ELF-1 (cell line): ENCODE measurements at places on chromosomes 1 and 21.

DNA sequence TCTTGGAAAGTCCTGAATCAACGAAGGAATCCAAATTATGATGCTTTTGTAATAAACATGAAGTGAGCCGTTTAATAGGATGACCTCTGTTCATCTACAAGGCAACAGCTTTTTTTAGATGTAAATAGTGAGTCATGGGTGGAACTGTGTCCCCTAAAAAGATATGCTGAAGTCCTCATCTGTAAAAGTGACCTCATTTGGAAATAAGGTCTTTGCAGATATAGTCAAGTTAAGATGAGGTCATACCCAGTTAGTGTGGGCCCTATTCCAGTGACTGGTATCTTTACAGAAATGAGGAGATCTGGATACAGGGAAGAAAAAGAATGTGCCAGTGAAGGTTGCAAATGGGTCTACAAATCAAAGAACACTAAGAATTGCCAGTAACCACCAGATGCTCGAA is 1287.3 kb upstream of the ADGRL4 start:
- DNase-seq = no peak

DNA sequence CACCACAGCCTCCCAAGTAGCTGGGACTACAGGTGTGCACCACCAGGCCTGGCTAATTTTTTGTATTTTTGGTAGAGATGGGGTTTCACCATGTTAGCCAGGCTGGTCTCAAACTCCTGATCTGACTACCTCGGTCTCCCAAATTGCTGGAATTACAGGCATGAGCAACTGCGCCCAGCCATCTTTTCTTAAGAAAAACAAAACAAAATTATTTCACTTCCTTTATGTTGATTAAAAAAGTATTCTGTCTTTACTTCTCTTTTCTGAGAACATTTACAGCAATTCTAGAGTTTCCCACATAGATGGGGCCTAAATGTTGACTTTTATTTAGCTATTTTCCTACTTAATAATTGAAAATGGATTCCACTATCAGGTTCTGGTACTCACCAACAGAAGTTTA is 17.3 kb upstream of the TMEM183A start:
- DNase-seq = no peak

DNA sequence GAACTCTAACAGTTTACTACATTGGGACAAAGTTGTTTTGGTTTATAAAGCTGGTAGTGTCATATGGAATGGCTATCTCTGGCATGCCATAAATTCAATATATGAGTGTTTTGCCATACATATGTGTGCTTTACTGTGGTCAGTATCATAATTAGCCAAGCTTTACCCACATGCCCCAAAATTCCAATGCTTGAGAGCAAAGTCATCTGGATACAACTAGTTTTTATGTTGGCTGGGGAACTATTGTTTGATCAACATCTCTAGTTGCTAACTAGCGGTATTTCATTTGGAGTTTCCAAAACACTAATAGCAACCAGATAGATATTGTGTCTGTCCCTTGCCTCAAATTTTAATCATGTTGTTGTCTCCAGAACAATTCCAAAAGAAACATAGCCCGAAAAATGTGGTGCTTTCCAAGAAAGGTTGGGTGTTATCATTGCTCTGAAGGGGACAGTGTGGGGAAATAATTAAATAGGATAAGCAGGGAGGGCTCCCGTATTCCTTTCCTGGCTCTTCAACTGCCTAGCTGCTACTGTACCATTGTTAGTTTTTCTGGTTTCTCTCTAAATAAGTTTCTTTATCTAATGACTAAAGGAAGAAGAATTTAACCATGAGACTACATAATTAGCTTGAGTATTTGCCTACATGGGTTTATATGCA is 136.1 kb downstream of the TGFB2 start:
- no peak for DNase-seq

DNA sequence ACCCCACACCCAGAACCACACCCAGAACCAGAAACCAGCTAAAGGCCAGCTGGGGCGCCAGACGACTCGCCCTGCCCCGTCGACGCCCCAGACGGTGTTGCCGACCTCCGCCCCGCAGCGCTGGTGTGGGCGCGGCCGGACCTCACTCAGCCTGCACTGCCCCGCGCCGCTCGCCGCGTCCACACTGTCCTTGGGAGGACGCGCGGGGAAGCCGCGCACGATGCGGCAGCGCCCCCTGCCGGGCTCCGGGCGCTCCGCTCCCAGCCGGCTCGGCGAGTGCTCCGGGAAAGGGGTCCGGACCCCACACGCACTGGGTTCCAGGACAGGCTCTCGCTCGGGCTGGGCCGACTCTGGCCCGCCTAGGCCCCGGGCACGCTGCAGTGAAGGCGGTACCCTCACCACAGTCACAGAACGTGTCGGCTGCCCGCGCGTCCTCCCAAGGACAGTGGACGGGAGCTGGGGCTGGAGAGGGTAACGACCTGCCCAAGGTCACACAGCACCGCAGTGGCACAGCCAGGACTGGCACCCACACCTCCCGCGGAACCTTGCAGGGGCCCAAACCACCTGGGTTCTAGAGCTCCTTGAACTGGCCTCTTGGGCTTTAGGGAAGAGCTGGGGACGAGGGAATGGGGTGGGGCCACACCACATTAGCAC is 90.2 kb downstream of the DMRTA2 start:
- peak; percentile 84 for DNase-seq

DNA sequence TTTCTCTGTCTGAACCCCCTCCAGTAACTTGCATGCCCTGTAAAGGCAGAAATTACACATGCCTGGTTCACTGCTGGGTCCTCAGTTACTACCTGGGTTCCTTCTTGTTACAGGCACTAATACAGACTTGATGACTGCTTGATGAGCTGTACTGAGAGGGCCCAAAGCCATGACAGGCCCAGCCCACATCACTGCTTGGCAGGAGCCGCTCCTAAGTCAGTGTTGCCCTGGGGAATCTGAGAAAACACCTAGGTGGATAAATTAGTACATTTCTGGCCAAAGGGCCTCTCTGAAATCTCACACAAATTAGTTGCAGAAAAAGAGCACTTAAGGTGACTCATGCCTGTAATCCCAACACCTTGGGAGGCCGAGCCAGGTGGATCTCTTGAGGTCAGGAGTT is 37.8 kb upstream of the IRF2BP2 start:
- no peak for DNase-seq

- no peak for DNase-seq
Observed at GRCh38 chr1:29676496-29676895, 440.2 kb downstream of the PTPRU start.

GRCh38 chr1:36400825-36401601 is 3.3 kb upstream of the LSM10 start:
- DNase-seq = no peak

DNA sequence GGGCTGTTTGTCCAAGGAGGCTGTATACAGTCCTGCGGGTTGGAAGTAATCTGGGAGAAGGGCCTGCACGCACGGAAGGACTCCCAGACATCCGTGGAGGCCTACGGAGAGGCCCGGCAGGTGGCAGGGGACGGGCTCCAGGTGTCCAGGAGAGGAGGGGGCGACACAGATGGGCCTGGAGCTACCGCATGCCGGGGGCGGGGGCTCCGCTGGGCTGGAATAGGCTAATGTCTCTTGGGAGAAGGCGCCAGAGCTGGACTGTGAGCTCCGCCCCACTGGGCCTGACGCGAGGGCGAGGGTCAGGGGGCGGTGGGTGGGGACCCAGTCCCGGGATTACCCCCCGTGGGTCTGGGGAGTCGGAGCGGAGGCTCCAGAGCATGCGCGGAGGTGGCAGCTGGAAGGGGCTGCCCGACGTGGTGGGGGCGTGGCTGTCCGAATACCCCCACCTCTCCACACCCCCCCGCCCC is 659 bp downstream of the AGO1 start:
- peak; percentile 71 for DNase-seq

- peak; percentile 50 for DNase-seq
Observed at GRCh38 chr21:36425286-36425685, 40.1 kb downstream of the CHAF1B start.

- DNase-seq = peak; percentile 32
Observed at GRCh38 chr1:42684139-42684538, 1.9 kb downstream of the YBX1 start.

DNA sequence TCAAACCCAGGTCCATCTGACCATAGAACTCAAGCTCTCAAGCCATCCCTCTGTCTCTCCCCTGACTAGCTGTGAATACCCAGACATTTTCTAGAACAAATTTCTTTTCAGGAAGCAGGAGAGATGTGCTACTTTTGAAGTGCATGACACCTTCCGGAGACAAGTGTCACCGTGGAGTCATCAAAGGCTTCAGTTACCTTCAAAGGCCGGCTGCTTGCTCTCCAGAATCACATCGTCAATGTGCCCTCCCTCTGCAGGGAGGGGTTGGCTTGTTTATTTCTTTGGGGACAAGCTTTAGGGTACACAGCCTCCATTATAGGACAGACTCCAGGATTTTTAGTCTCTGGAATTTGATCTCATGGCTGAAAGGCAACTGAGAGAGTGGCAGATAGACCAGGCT is 37.7 kb upstream of the IGSF21 start:
- no peak for DNase-seq

DNA sequence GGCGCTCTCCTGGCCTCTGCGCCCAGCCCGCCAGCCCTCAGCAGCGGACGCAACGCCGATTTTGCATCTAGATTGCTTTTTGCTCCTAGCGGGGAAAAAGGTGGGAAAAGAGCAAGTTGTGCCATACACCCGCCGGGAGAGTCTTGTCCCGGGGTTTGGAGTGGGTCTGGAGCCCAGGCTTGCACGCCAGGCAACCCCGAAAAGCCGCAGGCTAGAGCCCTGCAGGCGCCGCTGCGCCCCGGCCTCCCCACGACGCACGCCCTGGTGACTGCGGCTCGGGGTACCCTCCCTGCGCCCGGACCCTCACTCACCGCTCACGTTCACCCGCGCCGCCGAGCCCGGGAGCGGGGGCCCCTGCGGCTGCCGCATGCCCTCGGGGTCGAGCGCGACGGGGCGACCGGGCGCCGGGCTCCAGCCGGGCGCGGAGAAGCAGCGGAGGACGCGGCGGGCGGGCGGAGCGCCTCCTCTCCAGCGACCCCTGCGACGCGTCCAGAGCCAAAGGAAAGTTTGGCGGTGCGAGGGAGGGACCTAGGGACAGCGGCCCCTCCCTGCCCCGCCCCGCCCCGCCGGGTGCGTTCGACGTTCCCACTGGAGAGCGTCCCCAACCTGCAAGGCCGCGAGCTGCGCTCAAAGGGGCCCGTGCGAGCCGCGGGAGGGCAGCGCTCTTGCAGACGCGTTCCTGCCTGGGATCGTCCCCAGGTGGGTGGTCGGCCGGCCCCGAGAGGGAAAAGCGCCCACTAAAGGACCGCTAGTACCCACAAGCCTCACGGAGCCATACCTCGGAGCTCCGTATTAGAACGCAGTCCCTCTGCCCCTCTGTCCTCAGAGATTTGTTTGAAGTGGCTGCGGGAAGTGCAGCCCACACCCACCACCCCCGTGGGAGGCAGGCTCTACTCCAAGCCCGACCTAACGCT is at the start of gene LPAR3:
TSS of gene LPAR3 (minus strand) at position 502 of the 914 bp plus-strand sequence. CDS start 27,086 bp downstream, outside the sequence.
- DNase-seq = peak; percentile 81

DNA sequence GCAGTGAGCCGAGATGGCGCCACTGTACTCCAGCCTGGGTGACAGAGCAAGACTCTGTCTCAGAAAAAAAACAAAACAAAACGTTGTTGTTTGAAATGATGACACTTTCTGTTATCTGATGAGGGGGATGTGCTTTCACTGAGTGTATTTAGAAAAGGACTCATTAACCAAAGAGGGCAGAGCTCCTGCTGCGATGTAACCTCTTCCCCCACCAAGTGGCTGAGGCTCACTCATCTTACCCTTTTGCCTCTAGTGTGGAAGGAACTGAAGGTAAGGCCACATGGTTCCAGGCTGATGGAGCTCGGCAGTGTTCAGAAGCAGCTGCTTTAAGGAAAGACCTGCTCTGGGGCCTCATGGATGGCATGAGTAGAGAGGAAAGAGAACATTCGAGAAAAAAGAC is 105.7 kb upstream of the RUNX1 start:
- no peak for DNase-seq

DNA sequence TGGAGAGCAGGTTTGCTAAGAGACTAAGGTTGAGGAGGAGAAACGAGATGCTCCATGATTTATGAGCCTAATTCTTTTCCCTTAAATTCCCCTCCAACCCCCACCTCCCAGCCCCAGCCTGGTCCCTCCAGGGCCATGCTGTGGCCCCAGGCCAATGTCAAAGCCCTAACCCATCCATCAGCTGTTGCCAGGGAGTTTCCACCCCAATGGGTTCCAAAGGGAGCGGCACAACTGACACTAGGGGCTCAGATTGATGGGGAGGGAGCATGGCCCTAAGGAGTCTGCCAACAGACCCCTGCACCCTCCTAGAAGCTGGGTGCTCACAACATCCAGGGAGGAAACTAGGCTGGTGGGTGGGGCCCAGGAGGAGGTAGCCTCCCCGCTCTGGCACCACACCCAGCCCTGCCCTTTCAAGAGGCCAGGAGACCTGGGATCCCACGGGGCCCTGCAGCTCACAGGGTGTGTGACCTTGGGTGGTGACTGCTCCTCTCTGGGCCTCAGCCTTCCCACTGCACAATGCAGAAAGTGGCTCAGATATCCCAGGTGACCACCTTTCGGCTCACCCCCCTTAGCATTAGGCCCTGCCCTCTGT is 12.9 kb downstream of the AHDC1 start:
- no peak for DNase-seq

DNA sequence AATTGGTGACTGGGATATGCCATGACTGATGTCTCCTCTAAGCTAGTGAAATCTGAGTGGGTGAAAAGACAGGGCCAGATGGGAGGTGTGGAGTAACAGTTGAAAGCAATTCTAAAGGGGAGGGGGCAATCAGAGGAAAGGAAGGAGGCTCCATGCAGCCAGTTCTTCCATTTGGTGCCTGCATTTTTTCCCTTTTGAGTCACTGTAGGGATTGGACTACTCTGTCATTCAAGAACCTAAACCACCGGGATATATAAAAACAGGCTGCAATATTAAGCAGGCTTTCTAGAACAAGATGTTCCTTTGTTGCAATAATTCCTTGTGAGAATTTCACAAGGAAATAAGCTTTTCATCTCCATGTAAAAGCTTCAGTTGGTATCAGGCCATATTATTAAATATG is 18.3 kb downstream of the CLIC6 start:
- no peak for DNase-seq

DNA sequence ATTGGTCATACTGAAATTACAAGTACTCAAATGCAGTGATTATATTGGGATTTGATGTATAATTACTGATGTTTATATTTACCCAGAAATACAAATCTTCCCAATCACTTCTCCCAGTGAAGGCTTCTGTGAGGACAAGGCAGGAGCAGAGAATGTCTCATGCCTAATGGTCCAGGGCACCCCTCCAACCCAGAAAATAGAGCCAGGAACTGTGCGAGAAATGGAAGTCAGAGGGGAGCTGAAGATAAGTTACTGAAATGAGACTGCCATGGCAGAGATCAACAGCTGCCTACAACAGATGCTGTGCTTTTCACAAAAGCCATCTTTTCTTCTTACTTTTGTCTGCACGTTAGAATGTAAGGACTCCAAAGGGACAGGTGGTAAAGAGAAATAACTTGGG is 171.2 kb downstream of the TTLL7 start:
- DNase-seq = no peak

- DNase-seq = no peak
Observed at GRCh38 chr1:208187499-208188041, 56.6 kb downstream of the PLXNA2 start.
